ENCODE measurements at places on chromosomes 11 and 22.

GRCh38 chr22:17637490-17638181, 921 bp upstream of the BCL2L13 start:
- DNase-seq, result no peak

DNA sequence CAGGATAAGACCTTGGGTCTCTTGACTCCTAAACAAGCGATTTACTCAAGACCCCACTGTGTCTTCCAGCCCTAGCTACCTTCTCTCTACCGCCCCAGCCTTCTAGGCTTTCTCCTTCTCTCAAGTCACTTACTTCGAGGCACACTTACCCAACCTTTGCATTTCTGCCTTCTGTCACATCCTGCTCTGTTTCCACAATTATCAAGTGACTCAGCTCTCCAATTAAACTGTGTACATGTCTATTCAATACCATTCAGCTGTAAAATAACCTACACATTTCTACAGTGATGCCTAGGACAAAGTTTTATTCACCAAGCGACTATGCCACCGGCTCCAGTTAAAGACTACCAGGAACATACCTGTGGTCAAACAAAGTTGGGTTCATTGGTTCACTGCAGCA, 69.0 kb downstream of the LARGE1 start:
- no peak for DNase-seq

DNA sequence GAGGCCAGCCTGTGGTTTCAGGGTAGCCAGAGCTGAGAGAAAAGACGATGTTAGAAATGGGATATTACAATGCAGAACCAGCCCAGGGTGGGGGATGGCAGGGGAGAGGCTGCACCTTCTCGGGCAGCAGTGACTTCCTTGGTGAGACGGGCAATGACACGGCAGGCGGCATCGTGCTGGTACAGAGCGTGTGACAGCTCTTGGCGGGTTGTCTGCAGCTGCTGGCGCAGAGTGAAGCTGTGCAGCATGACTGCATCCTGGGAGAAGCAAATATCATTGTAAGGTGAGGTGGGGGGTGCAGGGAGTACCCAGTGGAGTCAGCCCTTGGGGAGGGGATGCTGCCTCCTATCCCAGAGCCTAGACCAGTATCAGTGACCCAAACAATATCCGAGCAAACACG, 3.8 kb downstream of the PRPF19 start:
- DNase-seq, result no peak

DNA sequence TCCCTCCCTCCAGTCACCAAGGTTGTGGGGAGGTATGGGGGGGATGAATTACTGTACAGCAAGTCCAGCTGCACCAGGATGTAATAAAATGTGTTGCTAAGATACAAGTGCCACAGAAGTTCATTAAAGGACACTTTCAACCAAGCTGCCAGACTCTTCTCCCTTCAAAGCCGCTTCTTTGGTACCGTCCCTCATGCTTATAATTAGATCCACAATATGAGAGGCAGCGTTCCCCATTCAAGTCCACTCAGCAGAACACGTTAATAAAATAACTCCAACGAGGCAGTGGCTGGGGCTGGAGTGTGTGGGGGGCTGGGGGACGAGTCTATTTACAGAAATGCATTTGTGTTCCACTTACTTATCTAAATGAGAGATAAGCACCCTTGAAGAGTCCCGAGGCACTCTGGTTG, 14.7 kb downstream of the PHF21B start:
- no peak for DNase-seq

GRCh38 chr11:2555891-2556290, 111.1 kb downstream of the KCNQ1 start:
- DNase-seq, result no peak

DNA sequence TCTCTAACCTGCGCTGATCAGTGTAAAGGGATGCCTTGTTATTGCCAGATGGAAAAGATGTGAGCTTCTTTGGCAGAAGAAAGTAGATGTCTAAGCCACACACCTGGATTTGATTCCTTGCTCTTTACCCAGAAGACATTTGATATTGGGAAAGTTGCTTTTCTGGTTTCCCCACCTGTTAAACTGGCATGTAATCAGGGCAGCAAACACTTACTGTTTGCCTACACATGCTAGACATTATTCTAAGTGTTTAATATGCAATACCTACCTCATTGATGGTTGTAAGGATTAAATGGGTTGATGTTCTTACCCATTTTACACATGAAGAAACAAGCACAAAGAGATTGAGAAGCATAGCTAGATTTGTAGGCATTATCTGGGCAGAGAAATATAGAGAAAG, 16.6 kb downstream of the ASRGL1 start:
- no peak for DNase-seq

DNA sequence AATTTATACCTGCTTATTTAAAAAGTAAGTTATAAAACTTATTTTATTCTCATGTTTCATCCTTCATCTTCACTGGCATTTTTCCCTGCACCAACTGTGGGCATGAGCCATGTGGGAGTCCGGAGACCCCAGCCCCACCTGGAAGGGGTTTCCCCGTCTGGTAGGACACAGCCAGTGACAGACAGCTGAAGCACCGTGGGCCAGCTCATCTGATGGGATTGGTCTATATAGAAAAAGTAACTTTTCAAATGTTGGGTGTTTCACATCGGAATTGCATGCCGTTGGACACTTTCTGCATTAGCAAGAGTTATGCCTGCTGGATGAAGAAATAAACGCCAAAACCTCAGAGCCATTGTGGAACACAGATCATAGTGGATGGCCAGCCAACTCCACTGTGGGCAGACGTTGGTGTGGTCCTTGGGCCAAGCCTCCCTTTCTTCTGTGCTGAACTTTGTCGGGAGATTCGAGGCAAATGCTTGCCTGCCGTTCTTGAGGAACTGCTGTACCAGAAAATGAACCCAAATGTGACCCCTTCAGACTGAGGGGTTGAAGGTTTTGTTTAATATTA, 1329.3 kb downstream of the TBC1D22A start:
- no peak for DNase-seq

DNA sequence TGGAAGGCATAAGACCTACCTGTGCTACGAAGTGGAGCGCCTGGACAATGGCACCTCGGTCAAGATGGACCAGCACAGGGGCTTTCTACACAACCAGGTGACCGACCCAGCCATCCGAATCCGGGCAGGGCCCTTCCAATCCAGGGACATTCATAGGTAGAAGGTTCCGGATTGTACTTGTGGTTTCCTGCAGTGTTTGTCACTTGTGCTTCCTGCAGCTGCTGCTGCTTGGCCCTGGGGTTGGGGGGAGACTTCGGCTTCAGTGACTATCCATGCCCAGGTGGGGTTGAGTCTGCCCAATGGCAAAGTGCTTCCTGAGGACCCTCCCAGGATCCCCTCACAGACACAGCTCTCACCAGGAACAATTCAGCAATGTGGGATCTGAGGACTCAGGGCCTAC, 2.2 kb downstream of the APOBEC3A start:
- DNase-seq, result no peak

DNA sequence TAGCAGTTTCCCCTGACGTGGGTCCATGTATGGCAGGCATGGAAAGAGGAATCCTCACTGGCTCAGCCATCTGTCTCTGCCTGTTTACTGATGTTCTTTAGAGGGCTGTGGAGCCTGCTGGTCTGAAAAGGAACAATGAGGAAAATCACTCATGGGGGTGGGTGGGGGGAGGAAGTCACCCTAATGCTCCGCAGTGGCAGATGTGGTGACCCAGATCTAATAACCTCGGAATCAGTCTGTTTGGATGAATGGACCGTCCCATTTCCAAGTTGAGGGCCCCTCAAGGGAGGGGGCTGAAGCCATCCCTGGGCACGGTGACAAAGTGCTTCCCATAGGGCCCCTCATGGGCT, 4.4 kb downstream of the BCR start:
- DNase-seq, result no peak

DNA sequence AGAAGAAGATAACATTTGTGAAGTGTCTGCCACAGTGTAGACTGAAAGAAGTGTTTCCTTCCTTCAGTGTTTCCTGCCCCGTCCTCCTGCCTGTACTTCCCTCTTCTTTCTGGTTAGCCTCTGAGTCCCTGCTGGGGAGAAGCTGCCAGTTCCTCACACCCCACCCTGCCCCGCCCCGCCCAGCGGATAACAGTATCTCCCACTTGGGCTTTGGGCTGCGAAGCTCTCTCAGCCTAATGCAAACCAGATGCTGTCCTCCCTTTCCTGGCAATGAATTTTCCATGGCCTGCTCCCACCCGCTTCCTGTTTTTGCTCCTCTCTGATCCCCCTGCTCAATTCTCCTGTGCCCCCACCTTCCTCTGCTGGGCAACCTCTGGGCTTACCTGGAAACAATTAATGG, 5.2 kb upstream of the RAB3IL1 start:
- no peak for DNase-seq

- no peak for DNase-seq
Observed at GRCh38 chr22:29716814-29717545, 2.8 kb upstream of the CABP7 start.

DNA sequence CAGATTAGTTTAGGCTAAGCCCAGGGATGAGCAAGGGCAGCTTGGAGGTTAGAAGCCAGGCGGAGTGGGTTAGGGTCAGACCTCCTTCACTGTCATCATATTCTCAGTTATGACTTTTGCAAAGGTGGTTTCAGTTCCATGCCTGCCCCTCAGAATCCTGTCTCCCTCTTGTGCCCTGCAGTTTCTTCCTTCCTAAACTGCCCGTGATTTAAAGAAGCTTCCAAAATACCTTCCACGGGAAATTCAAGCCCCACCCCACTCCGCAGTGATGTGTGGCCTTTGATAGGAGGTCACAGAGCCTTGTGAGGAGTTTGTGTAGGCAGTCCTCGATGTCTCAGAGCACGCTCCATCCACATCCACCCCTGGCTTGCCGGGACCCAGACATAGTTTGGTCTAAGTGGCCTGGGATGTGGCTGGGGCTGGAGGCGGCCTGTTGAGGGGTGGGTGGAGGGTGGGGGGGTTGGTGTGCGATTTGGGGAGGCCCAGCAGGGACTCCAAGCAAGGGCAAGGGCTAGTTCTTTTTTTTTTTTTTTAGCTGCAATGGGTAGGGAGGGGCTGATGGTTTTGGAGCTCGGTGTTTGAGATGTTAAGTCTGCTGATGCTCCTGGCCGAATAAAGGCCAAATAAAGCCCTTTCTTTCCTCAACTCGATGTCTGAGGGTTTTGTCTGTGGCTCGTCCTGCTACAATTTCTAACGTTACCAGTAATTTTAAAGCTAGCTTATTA, 1.6 kb upstream of the IFITM1 start:
- DNase-seq, result no peak

DNA sequence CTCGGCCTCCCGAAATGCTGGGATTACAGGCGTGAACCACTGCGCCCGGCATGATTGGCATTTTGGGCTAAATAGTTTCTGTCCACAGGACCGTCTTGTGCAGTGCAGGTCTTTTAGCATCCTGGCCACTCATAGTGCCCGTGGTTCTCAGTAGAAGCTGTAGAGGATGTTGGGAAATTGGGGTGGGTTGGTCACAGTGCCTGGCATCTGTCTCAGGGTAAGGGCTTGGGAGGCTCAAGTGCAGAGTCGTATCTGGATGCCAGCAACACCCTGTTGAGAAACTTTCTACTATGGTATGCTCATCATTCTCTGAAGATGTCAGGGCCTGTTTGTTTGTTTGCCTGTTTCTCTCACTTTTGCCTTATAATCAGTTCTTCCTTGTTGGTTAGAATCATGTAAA, 21.9 kb downstream of the UBE2L3 start:
- no peak for DNase-seq

DNA sequence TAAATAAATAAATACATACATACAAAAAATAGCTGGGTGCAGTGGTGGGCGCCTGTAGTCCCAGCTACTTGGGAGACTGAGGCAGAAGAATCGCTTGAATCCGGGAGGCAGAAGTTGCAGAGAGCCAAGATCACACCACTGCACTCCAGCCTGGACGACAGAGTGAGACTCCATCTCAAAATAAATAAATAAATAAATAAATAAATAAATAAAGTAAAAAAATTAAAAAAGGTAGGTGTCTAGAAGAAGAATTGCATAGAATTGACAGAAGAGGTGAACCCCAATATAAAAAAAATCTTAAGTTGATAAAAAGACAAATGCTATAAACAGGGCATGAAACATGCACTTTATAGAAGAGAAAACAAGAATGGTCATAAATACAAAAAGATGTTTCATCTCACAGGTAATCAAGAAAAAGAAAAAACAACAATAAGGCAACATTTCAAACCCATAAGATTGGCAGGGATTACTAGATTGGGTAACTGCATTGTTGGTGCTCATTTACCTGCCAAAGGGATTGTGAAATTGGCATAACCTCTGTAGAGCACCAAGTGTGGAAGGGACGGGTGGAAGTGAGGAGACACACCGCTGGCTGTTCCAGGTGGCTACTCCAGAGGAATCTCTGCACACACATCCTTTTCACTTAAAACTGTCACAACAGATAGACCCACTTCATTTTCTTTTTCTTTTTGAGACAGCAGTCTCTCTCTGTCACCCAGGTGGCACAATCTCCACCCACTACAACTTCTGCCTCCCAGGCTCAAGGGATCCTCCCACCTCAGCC, 44.7 kb downstream of the NF2 start:
- no peak for DNase-seq

DNA sequence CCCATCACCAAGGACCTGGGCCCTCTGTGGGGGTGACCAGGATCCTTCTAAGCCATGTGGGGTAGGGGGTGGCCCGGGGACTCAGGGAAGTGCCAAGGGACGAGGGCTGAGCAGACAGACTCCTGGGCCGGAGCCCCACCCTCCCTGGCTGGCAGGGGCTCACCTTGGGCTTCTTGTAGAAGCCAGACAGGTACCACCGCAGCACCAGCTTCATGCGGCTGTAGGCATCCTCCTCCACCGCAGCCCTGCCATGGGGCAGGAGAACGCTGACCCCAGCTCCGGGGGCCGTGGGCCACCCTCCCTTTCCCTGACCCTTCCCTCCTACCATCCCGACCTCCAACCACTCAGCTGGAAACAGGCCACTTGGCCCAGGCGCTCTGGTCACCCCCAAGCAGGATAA, 45.9 kb upstream of the CARS1 start:
- DNase-seq, result no peak

DNA sequence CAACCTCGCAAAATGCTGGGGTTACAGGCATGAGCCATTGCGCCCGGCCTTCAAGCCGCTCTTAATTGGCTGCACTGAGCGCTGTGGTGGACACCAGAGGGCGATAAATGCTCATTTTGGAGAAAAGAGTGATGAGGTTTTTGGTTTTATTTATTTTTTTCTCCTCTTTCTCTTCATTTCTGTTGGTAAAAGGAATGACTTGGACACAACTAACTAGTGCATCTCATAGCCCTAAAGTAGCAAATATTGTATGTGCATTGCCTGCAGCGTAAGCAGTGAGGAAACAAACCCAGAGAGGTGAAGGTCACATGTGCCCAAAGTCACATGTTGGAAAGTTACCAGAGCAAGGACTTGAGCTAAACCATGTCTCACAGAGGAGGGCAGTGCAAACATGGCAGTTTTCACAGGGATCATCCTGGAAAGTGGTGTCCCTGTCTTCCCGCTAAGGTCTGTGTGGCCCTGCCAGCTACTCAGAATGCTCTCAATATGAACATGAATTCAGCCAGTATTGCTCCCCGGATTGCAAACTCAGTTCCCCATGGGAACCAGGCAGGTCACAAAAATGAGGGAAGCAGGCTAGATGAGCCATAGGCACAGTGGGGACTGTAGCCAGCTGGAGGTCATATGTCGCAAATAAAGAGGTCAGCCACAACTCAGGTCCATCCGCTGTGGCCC, 8.6 kb upstream of the CD82 start:
- peak; percentile 27 for DNase-seq

- no peak for DNase-seq
Observed at GRCh38 chr11:27408246-27408800, 45.3 kb upstream of the CCDC34 start.

GRCh38 chr22:40463017-40463631, 92.7 kb downstream of the SGSM3 start:
- no peak for DNase-seq

Measured in NCI-H1930 (cell line).